ENCODE measurements at places on chromosomes 7 and 10.

DNA sequence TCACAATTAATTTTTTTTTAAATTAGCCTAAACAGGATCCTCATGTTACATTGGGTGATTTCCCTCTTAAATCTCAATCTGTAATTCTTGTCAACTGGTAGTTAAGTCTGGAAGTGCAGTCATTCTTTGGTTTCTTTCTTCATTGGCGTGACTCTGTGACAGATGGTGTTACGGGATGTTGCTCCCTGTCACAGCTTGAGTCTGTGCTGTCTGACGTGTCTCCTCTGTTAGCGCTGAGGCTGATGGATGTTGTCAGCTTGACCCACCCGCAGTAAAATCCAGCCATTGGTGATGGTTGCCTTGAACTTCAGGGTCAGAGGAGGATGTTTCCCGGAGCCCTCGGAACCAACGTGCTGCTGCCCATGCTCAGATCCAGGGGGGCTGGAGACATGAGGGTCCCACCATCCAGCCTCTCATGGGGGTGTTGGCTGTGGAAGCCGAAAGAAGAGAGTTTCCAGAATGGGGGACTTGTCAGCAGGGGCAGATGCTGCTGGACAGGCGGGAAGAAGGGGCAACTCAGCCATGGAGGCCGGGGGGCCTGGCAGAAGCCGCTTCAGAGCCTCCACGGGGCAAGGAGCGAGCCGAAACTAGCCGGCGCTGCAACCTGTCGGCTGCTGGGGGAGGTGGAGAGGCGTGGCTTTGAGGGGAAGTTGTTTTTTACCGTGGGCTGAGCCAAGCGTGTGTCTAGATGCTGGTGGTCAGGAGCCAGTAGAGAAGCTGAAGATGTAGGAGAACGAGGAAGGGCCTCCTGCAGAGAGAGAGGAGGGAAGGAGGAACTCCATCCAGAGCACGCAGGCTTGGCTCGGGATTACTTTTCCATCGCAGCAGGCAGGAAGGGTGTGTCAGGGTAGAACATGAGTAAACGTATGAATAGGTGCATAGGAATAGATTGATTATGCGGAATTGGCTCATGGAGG lies 3.5 kb downstream of the SUN1 start:
- no peak for DNase-seq

DNA sequence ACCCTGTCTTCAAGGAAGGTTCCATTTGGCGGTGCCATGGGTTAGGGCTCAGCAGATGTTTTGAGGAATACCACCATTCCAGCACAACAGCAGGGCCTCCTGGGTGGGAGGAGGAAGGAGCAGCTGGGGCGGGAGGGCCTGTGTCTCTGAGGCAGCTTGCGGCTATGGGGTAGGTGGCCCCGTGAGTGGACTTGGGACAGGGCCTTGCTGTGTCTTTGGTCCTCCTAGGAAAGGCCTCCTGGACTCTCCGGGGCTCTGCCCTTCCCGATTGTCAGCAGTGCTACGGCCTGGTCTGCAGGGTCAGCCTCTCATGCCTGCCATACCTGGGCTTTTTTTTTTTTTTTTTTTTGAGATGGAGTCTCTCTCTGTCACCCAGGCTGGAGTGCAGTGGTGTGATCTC lies 96.7 kb downstream of the PAXIP1 start:
- no peak for DNase-seq

- DNase-seq: no peak
These were observed 33.2 kb upstream of the CALU start for GRCh38 chr7:128705891-128706333.

- DNase-seq: no peak
These were observed 2.5 kb downstream of the PALD1 start for GRCh38 chr10:70481105-70481504.

GRCh38 chr7:126493801-126494200 lies 758.9 kb downstream of the GRM8 start:
- no peak for DNase-seq

- no peak for DNase-seq
These were observed 4.8 kb downstream of the MNX1 start for GRCh38 chr7:157005456-157006204.

DNA sequence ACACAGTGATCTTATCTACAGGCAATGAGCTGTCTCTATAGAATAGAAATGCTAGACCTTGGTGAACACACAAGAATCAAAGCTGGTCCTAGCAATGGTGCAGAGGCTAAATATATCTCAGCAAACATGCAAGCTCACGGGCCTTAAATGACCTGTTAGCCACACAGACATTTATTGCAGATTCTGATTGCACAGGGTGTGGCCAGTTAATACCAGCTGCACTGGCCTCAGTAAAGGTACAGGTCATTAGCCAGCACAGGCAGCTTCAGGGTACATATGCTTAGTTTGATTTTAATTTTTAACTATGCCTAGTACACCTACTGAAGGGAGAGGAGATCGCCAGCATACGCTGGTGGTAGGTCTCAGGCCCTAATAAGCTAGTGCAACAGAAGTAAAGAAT lies 265.4 kb upstream of the DGKB start:
- DNase-seq: no peak

- DNase-seq: peak; percentile 74
These were observed 50.4 kb downstream of the CPEB3 start for GRCh38 chr10:92240289-92241157.

GRCh38 chr10:51747216-51747615 lies 47.8 kb upstream of the CSTF2T start:
- no peak for DNase-seq

- no peak for DNase-seq
These were observed 103.3 kb downstream of the DIP2C start for GRCh38 chr10:586151-586550.

DNA sequence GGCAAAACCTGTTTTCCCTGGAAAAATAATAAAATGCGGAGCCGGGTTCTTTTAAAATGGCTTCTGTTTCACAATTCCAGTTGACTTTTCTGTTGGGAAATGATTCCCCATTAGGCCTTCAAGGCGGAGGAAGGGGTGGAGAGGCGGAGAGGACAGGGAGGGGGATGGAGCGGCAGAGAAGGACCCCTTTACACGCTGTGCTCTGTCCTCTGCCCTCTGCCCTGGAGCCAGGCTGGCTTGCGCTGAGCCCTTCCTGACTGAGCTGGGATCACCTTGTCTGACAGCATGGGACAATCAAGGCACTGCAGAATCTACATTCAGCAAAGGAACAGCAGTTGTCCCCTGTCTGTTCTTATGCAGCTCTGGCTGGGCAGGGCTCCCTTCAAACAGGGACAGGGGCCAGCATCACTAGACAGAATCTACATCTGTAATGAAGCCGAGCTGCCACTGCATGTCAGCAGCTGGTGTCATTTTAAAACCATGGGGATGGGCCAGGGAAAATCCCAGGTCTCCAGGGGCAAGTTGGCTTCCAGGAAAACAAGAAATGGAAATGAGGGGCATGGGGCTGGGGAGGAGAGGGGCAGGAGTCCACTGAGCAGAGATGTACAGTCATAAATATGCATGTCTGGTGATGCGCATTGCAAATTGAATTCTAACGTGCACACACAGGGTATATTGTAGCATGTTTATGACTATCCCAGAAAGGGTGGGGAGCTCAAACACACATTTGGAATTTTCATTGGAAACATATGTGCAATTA lies 120.0 kb downstream of the MKX start:
- DNase-seq: no peak

DNA sequence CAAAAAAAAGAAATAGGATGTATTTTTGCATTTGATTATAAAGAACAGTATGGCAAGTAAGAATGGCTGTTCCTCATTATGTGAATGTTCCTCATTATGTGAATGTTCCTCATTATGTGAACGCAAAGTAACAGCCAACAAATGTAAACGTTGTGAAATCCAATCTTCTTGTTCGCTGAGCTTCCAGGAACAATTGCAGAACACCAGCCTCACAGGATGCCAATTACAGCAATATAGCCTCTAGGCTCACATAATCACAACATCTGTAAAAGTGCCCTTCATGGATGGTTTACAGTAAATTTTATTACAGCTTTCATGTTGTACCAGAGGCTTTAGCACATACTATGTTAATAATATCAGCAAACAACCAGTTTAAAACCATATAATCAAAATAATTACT lies 71.6 kb downstream of the THSD7A start:
- no peak for DNase-seq

DNA sequence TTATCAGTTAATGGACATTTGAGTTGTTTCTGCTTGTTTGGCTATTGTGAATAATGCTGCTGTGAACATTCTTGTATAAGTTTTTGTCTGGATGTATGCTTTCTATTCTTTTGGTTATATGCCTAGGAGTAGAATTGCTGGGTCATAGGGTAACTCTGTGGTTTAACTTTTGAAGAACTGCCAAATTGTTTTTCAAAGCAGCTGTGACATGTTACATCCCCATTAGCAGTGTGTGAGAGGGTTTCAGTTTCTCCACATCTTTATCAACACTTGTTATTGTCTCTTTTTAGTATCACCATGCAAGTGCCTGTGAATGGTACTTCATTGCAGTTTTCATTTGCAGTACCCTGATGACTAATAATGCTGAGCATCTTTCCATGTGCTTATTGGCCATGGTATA lies 2.1 kb upstream of the NDUFB8 start:
- no peak for DNase-seq

DNA sequence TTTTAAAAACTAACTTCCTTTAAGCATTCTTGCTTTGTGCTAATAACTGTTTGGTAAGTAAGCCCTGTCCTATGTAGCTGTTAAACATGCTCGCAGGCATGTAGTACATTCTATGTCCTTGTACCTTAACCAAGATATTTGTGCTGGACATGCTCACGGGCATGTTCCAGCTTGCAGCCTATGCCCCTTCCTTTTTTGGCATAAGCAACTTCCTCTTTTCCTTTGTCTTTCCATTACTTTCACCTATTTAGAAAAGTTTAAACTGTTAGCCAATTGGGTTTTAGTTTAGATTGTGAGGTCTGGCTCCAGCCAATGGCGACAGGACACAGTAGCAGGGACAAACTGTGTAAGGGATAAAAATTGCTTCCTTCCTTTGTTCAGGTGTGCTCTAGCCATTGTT lies 14.4 kb upstream of the APBB1IP start:
- no peak for DNase-seq

All from forelimb muscle (tissue), 1 donor.